Left renal cortex interstitium (tissue), 4 donors: ENCODE measurements at places on chromosomes 16 and 17. TPM values are rescaled to one million over a fixed set of nuclear protein-coding genes. Genes with fewer than 3 reads are reported as not detected.

SPNS2 gene
- polyA plus RNA-seq: 45.8 TPM

RASL10B gene
- 16.8 TPM for polyA plus RNA-seq

RNF157 gene
- 26.7 TPM for polyA plus RNA-seq

ESRP2 gene
- polyA plus RNA-seq: 29.0 TPM

CD300E gene
- polyA plus RNA-seq: 0.32 TPM

NPIPB6 gene
- 0.99 TPM for polyA plus RNA-seq

CCL8 gene
- not detected for polyA plus RNA-seq

LGALS9C gene
- not detected for polyA plus RNA-seq

TEDC2 gene
- polyA plus RNA-seq: 12.2 TPM

GUCY2D gene
- 0.88 TPM for polyA plus RNA-seq

MYH1 gene
- polyA plus RNA-seq: 0.03 TPM

MARCHF10 gene
- polyA plus RNA-seq: 1.5 TPM

CBX2 gene
- 25.5 TPM for polyA plus RNA-seq

DNA sequence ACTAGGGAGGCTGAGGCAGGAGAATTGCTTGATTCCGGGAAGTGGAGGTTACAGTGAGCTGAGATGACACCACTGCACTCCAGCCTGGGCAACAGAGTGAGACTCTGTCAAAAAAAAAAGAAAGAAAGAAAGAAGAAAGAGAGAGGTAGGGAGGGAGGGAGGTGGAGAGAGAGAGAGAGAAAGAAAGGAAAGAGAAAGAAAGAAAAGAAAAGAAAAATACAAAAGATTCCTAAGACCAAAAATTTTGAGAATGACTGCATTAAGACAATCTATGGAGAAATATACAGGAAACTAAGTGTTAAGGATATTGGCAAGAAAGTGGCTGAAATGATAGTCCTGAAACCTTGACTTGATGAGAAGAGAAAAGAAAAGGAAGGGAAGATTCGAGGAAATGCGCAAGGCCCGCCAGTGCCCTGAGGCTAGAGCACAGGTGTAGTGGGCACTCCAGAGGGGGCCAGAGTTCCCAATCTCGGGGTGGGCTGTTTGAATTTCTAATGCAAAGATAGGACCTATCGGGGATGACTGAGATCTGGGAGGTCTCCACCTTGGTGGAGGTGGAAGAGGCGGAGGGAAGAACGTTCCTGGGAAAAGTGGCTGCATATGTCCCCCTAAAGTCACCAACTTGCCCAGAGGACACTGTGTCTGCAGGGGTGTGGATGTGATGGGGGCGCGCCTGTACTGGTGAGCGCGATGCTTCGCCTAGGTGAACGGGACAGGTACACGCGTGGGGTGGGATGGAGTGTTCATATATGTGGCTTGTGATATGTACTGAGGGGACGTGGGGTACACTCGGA lies 654 bp upstream of the SCNN1B start:
- DNase-seq: no peak

- no peak for DNase-seq
Observed at GRCh38 chr17:21214777-21215541, 998 bp upstream of the TMEM11 start.

GRCh38 chr16:30079480-30079879 lies 3.7 kb downstream of the PPP4C start:
- DNase-seq: no peak

DNA sequence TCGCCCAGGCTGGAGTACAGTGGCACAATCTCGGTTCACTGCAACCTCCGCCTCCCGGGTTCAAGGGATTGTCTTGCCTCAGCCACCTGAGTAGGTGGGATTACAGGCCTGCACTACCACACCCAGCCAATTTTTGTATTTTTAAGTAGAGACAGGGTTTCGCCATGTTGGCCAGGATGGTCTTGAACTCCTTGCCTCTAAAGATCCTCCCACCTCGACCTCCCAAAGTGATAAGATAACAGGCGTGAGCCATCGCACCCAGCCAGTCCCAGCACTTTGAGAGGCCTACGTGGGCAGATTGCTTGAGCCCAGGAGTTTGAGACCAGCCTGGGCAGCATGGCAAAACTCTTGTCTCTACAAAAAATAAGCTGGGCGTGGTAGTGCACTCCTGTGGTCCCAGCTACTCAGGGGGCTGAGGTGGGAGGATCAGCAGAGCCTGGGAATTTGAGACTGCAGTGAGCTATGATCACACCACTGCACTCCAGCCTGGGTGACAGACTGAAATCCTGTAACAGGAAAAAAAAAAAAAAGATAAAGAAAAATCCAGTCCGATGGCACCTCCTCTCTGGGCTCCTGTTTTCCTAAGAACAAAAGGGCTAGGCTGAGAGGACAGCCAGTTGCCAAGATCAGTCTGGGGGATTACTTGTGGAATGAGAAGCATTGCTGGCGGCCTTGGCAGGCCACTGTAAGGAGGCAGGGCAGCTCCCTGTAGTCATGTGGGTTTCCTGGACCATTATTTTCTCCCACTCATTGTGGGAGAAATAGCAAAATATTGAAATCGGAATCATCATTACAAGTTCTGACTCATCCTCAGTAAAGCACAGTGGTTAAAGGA lies 3.0 kb upstream of the PIPOX start:
- no peak for DNase-seq

- no peak for DNase-seq
Observed at GRCh38 chr17:76138896-76139752, 1.9 kb downstream of the FOXJ1 start.

GRCh38 chr17:57803021-57803420 lies 46.8 kb downstream of the MRPS23 start:
- DNase-seq: no peak

- no peak for DNase-seq
Observed at GRCh38 chr17:65684631-65685030, 123.2 kb upstream of the AXIN2 start.

DNA sequence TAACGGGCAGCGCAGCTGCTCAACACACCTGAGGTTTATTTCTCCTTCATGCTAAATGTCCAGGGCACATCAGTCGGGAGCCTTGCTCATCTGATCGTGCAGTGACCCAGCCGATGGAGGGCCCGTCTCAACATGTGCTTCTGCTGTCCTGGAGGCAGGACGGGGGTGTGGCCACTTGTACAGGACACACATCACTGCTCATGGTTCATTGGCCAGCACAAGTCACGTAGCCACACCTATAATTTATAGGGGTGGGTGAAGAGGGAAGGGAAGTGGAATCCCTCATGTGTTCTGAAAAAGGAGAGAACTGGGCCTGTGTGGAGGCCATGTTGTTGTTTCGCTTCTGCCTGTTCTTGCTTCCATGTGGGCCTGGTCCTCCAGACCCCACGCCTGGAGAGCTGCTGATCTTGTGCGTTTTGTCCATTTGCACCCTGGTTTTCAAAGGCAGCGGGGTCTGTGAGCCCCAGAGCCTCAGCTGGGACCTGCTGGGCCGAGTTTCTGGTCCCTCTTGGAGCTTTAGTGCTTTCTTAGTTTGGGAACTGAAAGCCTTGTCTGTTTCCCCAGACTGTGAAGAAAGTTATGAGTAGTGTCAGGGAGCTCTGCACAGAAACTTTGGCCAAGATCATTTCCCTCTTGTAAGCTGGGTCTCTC lies 60.5 kb downstream of the CMIP start:
- DNase-seq: no peak

DNA sequence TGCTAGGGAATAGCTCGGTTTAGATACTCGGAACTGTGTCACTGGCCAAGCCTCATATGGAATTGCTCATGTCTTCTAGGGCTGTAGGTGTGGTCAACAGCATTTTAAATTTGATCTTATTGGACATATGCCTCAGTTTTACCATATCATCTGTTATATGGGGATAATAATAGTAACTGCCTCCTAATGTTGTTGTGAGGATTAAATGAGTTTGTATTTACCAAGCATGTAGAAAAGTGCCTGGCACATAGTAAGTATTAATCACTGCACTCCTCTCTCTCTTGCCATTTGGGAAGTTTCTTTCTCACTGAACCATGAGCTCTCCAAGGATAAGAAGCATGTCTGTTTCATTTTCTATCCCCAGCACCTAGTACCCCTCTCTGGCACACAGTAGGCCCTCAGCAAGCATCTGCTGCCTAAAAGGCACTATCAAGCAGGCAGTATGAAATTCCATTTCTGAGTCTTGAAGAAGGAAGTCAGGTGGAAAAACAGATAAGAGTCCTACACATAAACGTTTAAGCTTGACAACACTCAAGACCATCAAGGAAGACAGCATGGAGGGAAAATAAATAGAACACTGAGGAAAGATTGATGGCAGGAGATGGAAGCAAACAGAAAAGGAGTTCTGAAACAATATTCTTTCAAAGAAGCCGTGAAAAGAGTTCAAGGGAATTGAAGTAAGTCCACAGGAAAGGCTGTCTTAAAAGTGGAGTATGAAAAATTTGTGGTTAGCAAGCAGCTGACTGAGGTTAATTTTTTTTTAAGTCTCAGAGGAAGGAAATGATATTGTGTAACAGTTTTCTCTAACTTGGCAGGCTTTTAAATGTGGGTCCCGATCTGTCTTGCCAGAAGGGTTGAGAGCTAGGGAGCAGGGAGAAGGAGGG lies 2.2 kb upstream of the ATP6V0A1 start:
- no peak for DNase-seq

DNA sequence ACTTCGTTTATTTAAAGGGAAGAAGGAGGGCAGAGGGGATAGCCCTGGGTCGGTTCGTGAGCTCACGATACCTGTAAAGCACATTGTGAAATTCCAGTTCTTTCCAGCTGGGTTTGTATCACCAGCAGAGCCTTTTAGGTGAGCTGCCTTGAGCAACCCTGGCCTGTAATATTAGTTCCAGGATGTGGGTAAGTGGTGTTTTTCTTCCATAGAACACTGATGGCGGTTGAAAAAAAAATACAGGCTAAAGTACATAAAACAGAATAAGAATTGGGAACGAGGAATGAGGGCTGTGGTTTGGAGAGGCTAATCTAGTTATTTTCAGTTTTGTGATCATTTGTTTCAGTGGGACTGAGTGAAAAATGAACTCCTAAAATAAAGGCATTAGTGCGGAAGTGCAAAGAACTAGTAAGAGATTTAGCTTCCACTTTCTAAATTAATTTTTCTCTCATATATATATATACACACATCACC lies 20.6 kb downstream of the HS3ST3B1 start:
- no peak for DNase-seq

- no peak for DNase-seq
Observed at GRCh38 chr16:20821682-20822081, 15.4 kb downstream of the REXO5 start.

DNA sequence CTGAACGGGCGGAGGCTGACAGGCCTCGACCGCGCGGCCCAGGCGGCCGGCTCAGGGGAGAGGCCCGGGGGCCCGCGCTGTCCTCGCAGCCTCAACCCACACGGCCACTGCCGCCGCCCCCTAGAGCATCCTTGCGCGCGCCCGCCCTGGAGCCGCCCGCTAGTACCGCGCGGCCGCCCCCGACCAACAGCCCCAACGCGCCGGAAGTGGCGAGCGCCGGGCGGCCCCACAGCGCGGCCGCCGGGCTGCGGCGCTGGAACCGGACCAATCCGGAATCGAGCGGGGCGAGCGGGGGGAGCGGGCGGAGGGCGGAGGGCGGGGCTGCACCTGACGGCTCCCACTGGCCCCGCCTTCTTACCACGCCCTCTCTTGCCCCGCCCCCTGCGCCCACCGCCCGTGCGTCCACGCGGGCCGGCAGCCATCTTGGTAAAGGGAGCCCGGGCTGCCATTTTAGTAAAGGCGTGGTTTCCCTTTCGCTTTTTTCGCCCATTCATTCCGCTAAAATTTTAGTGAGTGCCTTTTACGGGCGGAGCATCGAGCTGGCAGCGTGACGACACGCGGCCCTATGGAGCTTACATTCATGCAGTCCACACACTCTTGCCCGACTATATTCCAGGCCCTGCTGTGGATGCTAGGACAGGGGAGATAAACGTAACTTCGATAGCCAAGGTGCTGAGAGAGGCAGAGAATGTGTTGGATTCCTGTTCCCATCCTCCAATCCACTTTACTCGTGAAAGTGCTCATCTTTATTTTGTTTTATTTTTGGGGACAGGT lies at the start of gene XPO6:
XPO6 (minus strand) TSS at position 208 of the 774 bp plus-strand sequence. CDS start 597 bp downstream, outside the sequence.
- peak; percentile 91 for DNase-seq
